ENCODE measurements at places on chromosomes 4 and X. TPM values are rescaled to one million over a fixed set of nuclear protein-coding genes. Genes with fewer than 3 reads are reported as not detected.

DNA sequence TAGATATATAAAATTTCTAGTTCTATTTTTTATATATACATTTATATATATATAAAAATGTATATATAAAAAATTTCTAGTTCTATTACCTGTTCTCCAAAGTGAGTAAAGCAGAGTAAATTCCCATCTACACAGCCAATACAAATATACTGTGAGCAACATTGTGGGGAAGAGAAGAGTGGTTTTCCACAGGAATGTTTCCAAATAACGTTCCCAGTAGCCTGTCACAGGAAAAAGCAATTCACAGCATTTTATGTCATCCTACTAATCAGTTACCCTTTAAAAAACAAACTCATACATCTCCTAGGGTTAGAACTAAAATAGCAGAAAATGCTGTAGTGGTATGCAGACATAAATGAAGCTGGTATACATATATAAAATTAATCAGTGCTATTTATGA lies 44.5 kb downstream of the AASDH start:
- no peak for ATAC-seq

- no peak for ATAC-seq
Observed at GRCh38 chr4:11908205-11908604, 479.5 kb upstream of the HS3ST1 start.

GRCh38 chr4:21876711-21877110 lies 71.9 kb downstream of the KCNIP4 start:
- no peak for ATAC-seq

DNA sequence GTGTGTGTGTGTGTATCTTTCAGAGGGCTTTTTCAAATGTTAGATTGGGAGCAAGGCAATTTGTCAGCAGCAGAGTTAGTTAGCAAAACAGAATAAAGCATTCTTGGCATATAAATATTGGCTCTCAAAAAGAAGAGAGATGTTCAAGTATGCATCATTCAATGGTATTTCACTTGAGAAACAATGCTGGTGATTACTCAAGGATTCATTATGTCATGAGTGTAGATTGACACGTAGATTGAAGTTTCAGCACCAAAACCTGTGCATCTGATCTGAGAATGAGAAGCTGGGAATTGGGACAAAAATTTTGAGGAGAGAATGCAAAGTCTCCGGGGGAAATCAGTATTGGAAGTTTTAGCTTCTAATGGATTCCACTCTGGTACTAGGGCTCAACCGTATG lies 241.4 kb downstream of the FRMPD4 start:
- ATAC-seq: no peak

- no peak for ATAC-seq
Observed at GRCh38 chr4:68388347-68388865, 38.5 kb upstream of the YTHDC1 start.

- ATAC-seq: no peak
Observed at GRCh38 chrX:107985033-107985432, 2.9 kb upstream of the TEX13B start.

DNA sequence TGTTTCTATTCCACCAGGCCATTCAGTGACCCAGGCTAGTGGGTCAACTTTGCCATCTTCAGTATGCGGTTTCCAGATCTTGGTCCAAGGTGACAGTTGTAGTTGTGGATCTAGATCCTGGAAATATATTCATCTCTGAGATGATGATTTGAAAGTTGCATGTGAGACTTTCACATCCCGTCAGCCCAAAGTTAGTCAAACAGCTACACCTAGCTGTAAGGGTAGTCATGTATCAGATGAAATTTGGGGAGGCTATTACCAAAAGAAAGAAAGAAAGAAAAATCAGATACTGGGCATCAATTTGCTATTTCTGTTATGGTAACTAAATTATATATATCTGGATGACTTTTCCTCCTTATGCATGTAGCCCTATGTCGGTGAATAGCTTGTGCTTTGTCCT lies 259.4 kb upstream of the ARX start:
- no peak for ATAC-seq

Gene PCYT1B
- 0.29 TPM for total RNA-seq
